ENCODE measurements at places on chromosomes 4 and X.

GRCh38 chr4:85675076-85676049 lies 200.4 kb downstream of the ARHGAP24 start:
- DNase-seq, result no peak

DNA sequence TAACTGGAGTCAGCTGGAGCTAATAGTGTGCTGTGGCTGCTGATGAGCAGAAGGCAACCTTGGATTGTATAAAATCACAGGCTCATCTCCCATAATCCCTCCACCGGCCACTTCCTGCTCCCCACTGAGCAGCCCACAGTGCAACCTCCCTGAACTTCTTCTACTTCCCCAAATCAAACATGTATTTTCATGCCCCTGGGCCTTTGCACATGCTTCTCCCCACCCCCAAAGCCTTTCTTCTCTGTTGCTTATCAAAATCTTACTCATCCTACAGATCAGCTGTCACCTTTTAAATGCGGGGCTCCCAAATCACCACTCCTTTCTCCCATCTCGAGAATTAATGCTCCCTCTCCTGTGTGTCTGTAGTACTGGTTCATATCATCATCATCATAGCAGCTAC lies 35.8 kb downstream of the RHOH start:
- DNase-seq, result no peak

DNA sequence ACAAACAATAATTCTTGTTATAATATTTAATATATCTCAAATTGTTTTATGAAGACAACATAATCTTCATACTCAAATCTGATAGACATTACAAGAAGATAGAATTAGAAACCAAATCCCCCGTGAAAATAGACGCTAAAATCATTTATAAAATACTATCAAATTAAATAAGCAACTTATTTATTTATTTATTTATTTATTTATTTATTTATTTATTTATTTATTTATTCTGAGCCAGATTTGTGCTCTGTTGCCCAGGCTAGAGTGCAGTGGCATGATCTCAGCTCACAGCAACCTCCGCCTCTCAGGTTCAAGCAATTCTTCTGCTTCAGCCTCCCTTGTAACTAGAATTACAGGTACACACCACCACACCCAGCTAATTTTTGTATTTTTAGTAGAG lies 294.9 kb upstream of the MAGEC2 start:
- DNase-seq, result no peak

- no peak for DNase-seq
Measured at GRCh38 chrX:49210406-49210805, 10.4 kb upstream of the SYP start.

GRCh38 chr4:62543002-62543401 lies 1342.9 kb downstream of the ADGRL3 start:
- DNase-seq, result no peak

- no peak for DNase-seq
Measured at GRCh38 chr4:45467157-45467556, 656.7 kb downstream of the GABRG1 start.

GRCh38 chrX:40209951-40210617 lies 112.3 kb upstream of the BCOR start:
- DNase-seq, result peak; percentile 37

DNA sequence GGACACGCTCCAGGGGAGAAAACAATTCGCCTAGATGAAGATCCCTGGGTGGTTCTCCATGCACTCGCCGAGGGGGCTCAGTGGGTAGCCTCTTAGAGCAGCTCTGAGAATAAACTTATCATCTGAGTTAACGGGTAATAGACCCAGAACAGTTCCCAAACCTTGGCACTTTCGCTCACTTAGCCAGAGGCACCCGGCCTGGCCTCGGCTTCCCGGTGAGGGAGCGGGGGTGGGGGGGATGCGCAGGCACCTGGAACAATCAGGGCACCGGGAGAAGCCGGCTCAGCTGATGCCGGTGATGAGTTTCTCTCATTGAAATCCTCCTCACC lies 405 bp upstream of the ZAR1 start:
- no peak for DNase-seq

DNA sequence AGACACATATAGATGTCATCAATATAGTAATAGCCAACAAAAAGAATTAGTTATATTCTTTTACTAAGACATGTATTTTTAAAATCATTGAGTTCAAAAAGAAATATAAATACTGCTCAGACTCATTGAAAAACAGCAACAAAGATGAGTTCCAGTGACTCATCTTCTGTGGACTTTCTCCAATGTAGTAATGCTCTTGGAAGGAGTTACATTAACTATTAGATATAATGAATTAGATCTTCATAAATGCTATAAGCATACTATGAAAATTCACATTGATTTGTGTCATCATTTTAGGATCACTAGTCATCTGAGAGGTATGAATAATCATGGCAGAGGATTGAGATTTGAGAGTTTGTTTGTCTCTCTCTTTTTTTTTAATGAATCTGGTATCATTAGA lies 547.8 kb upstream of the PCDH7 start:
- no peak for DNase-seq

- no peak for DNase-seq
Measured at GRCh38 chr4:76308548-76308947, 2.0 kb downstream of the STBD1 start.

GRCh38 chr4:128285085-128285997 lies 2.3 kb downstream of the PGRMC2 start:
- DNase-seq, result no peak

DNA sequence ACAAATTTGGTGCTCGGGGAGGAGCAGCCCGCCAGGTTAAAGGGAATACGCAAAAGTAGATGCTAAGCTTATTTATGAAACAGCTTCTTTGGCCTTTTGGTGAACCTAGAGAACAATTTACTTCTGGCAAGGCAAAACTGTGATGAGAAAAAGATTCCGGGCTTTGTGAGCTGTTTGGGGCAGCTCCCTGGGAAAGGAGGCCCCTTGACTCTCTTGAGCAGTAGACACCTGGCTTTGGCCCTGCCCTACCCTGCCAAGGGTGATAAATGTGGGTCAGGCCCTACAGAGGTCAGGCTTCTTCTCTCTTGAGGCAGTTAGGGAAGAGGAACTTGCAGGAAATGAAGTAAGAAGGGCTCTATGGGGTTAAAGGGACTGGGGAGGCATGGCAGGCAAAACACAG lies 509.6 kb downstream of the MID1IP1 start:
- peak; percentile 4 for DNase-seq

GRCh38 chr4:62196338-62196737 lies 996.2 kb downstream of the ADGRL3 start:
- DNase-seq, result no peak

- DNase-seq, result no peak
Measured at GRCh38 chr4:82050796-82051195, 323.0 kb downstream of the HNRNPD start.

GRCh38 chr4:37970702-37971101 lies 10.5 kb downstream of the PTTG2 start:
- DNase-seq, result peak; percentile 74

GRCh38 chrX:19642241-19643109 lies 127.2 kb upstream of the MAP3K15 start:
- peak; percentile 18 for DNase-seq

DNA sequence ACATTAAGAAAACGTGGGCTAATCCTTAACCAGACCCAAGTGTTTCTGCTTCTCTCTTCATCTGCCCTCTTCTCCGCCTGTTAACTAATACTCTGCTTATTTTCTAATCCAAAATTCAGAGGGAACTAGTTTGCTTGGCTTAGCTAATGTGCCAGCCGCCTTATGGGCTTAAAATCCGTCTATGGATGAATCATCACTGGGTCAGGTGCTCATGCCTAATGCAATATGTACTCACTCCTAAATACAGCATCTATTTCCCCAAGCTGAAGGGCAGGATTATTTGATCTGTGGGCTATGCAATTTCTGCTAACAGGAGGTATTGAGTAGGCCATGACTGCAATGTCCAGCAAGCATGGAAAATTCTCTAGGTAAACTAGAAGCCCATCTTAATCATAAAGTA lies 12.4 kb downstream of the DYNLT3 start:
- DNase-seq, result no peak

DNA sequence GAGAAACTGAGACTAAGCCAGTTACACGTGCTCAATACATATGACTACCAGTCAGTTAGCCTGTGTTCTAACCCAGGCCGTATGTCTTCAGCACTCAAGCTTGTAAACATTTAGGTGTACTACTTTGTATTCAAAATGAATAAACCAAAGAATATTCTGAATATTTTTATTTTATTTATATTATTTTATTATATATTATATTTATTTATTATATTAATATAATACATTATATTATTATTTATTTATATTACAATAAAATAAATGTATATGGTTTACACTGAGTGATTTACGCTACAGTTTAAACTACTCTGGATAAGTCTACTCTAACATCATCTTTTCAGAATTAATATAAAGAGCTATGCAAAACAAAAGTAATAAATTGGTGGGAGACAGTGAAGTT lies 691.5 kb downstream of the CENPC start:
- no peak for DNase-seq

DNA sequence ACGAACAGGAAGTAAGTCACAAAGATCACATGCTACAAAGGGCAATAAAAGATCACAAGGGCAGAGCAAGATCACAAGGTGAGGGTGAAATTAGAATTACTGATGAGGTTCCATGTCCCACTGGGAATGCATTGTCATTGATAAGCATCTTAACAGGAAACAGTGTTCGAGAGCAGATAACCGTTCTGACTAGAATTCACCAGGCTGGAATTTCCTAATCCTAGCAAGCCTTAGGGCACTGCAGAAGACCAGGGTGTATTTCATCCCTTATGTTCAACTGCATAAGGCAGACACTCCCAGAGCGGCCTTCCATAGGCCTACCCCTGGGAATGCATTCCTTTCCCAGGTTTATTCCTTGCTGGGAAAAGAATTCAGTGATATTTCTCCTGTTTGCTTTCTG lies 980.6 kb upstream of the LCORL start:
- no peak for DNase-seq

- no peak for DNase-seq
Measured at GRCh38 chrX:105471597-105471996, 251.1 kb upstream of the TEX13A start.

DNA sequence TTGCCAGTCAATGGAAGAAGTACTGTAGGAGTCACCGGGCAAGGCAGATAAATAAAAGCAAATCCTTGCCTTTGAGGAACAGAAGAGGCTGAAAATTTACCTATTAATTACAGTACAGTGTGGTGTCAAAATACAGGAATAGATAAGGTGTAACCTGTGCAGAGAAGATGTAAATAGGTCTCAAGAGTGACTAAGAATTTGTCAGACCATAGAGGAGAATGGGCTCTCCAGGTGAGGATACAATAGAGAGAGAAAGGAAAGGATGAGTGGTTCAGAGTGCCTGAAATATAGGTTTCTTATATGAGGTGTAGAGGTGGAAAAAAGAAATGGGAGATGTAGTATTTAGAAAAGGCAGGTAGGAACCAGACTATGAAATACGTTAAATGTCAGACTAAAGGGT lies 801 bp upstream of the ZC4H2 start:
- no peak for DNase-seq

GRCh38 chrX:30935985-30936384 lies 46.9 kb upstream of the TAB3 start:
- no peak for DNase-seq

DNA sequence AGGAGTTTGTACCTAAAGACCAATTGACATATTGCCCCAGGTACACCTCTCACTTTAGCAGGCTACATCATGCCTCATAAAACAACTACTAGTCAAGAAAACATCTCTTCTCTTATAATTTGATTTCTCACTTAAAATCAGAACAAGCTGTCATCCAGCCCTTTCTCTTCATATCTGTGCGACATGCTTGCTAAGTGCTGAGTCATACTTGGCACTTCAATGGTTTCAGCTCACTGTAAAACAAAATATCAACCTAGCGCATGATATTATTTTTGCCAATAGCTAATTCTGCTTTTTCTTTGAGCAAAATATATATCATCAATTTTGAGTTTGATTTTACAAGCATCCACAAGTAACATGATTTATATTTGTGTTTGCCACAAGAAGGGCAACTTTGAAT lies 27.9 kb upstream of the FUNDC1 start:
- DNase-seq, result no peak

DNA sequence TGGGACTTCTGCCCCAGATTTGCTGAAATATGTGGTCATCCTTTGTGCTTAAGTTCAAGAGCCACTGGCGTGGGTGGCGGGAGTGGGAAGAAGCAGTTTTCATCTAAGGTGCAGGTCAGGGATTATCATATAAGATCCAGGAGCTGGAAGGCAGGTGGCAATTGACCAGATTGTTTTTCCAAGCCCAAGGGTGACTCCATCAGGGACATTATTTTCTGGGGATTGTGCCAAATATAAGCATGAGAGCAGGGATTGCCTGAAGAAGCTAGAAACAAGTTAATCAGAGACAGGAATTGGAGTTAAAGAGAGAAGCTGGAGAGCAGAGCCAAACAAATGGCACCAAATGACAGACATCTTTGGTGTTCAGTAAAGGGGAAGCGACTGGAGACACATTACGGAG lies 19.4 kb upstream of the SEL1L3 start:
- no peak for DNase-seq

DNA sequence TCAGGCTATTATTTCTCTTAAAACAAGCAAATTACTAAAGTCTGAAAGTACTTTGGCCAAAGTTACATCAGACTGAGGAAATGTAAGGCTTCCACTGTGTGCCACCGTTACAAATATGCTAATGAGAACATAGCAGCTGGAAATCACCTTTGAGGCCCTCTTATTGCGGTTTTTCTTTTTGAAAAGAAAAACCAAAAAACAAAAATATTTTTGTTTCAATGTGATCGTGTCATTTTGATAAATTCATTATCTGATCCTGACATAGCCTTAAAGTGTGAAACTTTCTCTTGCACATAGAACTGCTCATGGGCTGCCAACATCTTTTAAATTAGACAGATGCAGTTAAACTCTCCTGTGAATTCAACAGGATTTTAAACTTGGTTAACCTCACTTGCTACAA lies 2.8 kb upstream of the TIFA start:
- peak; percentile 30 for DNase-seq

DNA sequence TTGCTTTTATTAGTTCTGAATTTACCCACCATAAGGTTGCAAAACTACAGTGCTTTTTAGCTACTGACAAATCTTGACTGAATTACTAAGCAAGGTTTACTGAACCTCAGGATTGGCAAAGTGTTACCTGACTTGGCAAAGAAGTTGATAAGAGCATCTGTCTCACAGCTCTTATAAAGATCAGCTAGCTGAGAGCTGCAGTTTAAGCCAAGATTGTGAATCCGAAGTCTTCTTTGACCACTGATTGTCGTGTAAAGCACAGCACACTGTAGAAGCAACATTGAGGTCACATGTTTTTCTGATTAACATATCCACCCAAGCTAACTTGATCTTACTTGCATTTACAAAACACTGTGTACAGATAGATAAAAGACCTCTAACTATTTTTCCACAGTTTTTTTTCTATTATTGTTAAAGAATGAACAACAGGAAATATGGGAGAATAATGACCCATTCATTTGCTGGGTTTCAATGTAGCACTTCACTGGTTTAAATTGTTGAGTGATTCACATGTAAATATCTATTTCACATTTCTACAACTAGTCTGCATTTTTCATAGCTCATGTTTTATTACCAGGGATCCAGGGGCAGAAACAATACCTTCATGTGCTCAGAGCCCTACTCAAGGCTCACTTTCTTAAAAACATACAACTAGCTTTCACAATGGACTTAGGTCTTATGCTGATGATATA lies 54.0 kb downstream of the METTL14 start:
- DNase-seq, result no peak
